Glutamatergic neuron (in vitro differentiated cells): ENCODE measurements at places on chromosomes 12 and 14. TPM values are rescaled to one million over a fixed set of nuclear protein-coding genes. Genes with fewer than 3 reads are reported as not detected.

The IFNG-AS1 gene
- total RNA-seq: not detected

The PPM1H gene
- 6.3 TPM for total RNA-seq

The GLS2 gene
- 0.91 TPM for total RNA-seq

The FOXM1 gene
- total RNA-seq: 12.7 TPM

The PGF gene
- total RNA-seq: 7.9 TPM
